Large intestine (tissue), 12 donors: ENCODE measurements at places on chromosomes 4 and X. TPM values are rescaled to one million over a fixed set of nuclear protein-coding genes. Genes with fewer than 3 reads are reported as not detected.

GRCh38 chr4:37885496-37885895, 5.4 kb upstream of the TBC1D1 start:
- DNase-seq: peak; percentile 60

DNA sequence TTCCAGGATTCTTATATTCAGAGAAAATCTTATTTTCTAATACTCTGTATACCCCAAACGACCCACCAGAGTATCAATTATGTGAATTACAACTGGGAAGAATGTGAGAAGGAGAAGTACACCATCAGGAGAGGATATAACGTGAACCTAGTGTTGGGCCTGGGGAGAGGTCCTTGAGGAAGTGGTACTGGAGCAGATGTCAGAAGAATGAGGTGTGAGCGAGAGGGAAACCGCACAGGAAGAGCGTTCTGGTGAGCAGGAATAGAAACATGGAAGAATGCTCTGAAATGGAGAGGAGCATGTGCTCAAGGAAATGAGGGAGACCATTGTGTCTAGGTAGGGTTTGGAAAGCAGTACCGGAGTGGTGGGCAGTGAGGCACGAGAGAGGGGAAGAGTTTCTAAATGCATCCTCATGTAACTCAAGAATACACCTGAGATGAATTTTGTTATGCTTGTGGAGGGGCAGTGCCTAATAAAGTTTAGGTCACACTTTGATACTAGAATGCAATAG, 151.6 kb downstream of the GRID2 start:
- no peak for DNase-seq

DNA sequence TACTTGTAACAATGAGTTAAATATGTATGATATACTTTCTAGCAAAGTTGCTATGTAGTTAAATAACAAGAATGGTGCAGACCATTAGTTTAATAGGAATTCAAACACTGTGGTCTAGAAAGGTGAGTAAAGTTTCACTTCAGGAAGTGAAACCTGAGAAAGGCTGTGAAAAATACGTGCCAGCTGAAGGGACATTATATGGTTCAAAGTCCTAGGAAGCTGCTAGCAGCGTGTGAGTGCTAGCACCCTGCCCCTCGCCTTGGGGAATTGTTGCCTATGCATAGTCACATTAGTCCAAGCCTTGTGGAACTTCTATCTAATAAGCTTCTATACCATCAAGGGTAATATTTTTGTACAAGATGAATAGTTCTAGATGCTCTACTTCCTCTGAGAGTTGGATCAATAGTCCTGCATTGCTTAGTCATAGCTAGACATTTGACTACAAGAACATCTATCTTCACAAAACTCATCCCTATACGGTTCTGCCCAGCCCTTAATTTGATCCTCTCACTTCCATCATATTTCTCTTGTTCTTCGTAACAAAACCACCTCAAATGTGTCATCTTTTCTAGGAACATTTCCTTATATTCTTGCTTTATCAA, 45.8 kb upstream of the ARSJ start:
- DNase-seq: peak; percentile 91

- DNase-seq: no peak
These were observed 427.3 kb upstream of the FAM241A start for GRCh38 chr4:111717921-111718320.

DNA sequence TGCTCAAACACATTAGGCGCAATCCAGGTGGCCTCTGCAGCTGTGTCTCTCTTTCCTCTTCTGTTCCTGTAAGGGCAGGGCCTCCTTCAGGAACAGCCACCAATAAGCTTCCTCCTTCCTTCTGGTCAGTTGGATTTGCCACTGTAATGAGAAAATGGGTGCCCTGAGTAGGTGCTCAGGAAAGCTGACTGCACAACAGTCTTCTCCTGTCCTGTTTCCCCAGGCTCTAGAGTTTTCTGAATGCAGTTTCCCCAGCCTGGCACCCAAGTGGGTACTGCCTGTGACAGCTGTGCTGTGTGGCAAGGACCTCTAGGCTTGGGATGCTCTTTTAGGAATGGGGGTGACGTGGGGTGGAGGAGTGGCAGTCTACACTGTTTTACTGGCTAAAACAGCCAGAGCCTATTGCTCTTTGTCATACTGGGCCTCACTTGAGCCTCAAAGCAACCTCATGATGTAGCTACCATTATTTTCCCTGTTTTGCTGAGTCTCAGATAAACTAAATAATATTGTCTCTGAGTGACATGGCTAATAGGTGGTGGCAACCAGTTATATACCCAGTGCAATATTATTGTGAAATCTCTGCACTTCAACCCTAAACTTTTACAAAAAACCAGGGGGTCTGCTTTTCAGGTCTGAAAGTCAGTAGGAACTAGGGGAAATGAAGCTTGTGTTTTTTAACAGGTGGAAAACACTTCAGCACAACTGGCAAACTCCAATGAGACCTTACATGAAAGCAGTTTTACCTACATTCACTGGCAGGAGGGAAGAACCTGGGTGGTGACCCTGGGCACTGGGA, 1.2 kb downstream of the CXCL2 start:
- DNase-seq: peak; percentile 49

GRCh38 chr4:187193141-187193540, 469.5 kb upstream of the FAT1 start:
- DNase-seq: peak; percentile 92

DNA sequence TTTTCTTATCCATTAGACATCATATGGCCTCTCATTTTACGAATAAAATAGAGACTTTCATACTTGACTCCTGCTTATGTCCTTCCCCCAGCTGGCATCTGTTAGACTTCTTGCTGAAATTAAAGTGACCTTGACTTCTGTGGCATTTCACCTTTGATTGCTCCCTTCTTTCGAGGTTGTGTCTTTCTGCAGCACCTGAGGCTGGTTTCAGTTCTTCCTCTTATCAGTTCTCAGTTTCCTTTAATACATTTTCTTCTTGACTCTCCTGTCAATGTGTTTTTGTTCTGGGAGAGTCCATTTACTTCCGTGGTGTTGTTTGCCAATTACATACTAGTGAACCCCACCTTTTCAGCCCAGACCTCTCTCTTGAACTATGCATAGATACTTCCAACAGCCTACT, 81.6 kb downstream of the RBPJ start:
- DNase-seq: no peak

The CXCL11 gene
- polyA plus RNA-seq: 0.30 TPM

The USP17L28 gene
- polyA plus RNA-seq: not detected
